ENCODE measurements at places on chromosomes 2 and 18. TPM values are rescaled to one million over a fixed set of nuclear protein-coding genes. Genes with fewer than 3 reads are reported as not detected.

DNA sequence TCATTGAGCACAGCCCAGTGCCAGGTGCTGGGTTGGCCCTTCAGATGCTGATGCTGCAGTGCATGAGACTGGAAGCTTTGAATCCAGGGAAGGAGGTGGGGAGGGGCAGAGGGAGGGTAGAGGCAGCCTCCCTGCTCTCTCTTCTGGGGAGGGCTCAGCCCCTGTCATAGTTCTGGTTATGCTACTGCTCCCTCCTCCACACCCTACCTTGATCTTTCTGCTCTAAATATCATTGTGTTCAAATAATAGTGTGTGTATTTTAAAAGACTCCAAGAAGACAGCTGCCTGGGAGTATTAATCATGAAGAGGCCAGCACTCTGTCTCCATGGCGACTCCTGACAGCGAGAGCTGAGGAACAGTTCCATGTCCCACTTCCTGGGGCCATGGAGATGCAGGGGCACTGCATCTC lies 3.8 kb upstream of the EGR4 start:
- DNase-seq: no peak

DNA sequence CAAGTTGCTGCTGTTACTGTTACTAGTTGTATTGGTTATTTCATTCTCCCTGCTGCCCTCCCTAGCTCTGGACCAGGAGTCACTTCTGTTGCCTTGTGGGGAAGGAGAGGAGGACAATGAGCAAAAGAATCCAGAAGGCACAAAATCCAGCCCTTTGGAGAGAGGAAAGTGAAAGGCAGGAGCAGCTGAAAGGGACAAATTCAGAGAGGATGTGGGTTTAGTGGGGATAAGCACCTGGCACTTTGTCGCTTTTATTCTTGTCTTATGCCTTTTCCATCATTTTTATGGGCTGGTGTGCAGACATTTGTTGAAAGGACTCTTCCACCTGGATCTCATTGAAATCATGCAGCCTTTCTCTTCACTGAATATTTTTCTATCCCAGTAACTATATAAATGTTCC lies 24.3 kb upstream of the LTBP1 start:
- no peak for DNase-seq

DNA sequence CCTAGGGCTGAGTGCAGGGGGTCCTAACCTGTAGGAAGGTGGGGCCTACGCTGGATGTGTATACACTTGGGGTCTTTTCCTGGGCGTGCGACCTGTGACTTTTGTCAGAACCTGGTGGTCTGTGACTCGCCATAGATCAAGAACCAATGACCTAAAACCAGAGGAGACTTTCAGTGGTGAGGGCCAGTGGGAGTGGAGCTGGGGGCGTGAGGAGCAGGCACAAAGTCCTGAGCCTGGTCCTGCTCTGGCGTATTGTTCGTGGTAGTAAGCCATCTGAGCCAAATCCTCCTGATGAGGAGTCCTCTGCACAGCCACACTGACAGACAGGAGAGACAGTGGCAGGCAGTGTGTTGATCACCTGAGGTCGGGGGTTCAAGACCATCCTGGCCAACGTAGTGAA lies 8.9 kb downstream of the INPP4A start:
- DNase-seq: no peak

The NYAP2 gene
- polyA plus RNA-seq: 0.17 TPM

Measured in testis (tissue), 5 donors.